Dorsolateral prefrontal cortex (tissue), 122 donors: ENCODE measurements at places on chromosomes 5 and 9. TPM values are rescaled to one million over a fixed set of nuclear protein-coding genes. Genes with fewer than 3 reads are reported as not detected.

DNA sequence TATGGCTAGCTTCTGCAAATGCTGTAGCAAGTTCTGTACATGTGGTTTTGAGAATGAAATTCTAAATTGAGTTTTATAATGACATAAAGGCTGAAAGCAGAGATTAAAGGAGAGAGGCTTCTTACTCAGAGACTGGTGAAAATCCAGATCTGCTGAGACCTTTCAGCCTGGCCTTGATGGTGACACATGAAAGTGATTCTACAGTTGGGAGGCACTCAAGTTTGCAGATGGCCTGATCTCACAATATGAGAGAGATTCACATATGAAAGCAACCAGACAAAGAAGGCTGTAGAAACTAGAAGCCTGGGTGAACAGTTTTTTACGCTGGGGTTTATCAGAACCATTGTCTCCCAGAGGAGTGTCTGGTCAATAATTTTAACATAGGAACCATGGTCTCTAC lies 49.0 kb downstream of the RAB3C start:
- no peak for DNase-seq

The ANKDD1B gene
- total RNA-seq: 0.58 TPM

DNA sequence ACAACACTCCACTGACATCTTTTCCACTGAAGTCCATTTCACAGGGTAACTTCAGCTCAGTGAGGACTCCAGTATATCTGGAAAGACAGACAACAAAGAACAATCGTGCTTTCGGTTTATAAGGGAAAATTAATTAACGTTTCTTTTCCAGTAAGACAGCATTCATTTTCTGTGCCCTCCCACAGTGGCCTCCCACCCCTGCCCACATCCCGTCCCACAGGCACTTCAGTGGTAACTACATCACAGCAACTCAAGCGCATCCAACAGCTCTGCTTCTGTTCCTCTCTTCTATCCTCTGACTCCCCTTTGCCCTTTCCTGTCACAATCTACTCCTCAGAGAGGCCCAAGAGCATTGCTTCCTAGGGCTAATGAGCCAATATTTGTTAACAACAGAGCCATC lies 40.3 kb downstream of the GLDC start:
- DNase-seq: no peak

The SLIT3 gene
- total RNA-seq: 21.7 TPM

- no peak for DNase-seq
These were observed 191.7 kb downstream of the AOPEP start for GRCh38 chr9:94918038-94918753.

DNA sequence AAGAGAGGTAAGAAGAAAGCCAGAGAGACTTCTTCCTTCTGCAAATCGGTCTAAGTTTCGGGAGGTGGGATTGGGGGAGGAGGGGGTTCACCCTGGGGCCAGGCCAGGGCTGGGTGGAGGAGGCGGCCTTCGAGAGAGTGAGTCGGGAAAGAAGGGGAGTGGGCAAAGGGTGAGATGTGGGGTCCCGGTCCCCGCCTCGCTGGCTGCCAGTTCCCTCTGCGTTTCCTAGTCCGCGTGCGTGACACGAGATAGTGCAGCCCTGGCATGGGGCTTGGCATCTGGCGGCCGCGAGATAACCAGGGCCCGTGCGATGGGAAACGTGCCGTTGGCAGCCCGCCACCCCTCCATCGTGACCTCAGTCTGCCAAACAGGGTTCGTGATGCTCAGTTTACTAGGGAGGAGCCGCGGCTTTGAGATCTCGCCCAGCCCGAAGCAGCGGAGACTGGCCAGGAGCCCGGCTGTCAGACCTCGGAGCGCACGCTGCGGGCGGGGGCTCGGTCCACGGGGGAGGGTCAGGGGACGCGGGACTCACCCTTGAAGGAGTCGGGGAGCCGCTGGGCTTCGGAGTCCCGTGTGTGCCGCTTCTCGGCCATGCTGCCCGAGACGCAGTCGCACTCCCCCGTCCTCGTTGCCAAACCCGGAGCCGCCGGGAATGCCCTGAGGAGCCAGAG lies at the start of gene STOM:
STOM (minus strand) TSS at position 656 of the 671 bp plus-strand sequence; CDS start at position 593, 63 bp downstream.
- no peak for DNase-seq

DNA sequence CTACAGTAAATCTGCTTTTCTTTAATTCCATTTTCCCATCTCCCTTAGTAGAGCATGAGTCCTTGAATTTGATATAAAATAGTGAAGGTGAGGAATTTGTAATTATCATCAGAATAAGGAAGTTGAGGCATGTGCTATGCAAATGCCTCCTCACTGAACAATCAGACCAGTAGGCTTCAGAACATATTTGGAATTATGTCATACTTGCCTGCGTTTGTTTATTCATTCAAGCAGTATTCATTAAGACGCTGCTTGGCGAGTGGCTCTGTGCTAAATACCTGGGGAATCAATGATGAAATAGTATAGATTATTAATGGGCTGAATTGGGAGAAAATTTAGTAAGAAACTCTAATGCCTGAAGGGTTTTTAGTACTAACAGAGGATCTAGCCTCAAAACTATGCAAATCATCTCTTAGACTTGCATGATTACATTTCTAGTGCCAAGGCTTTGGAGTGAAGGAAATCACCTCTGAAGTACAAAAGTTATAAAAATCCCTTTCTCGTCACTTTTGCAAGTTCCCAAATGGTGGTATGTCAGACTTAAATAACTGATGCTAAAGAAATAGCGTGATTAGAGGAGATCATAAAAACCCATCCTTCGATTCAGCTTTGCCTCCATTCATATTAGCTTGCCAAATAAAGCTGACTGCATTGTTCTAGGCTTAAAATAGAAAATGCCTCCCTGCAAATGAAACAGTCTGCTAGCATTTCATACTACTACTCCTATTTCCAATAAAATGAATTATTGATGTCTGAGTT lies 141.7 kb downstream of the PCSK5 start:
- DNase-seq: no peak

The TOR1A gene
- total RNA-seq: 31.3 TPM

GRCh38 chr5:17255471-17256021 lies 38.1 kb downstream of the BASP1 start:
- no peak for DNase-seq

The SLC6A19 gene
- total RNA-seq: not detected

GRCh38 chr5:172405226-172406107 lies 48.9 kb downstream of the SH3PXD2B start:
- no peak for DNase-seq

The PRDM9 gene
- not detected for total RNA-seq

DNA sequence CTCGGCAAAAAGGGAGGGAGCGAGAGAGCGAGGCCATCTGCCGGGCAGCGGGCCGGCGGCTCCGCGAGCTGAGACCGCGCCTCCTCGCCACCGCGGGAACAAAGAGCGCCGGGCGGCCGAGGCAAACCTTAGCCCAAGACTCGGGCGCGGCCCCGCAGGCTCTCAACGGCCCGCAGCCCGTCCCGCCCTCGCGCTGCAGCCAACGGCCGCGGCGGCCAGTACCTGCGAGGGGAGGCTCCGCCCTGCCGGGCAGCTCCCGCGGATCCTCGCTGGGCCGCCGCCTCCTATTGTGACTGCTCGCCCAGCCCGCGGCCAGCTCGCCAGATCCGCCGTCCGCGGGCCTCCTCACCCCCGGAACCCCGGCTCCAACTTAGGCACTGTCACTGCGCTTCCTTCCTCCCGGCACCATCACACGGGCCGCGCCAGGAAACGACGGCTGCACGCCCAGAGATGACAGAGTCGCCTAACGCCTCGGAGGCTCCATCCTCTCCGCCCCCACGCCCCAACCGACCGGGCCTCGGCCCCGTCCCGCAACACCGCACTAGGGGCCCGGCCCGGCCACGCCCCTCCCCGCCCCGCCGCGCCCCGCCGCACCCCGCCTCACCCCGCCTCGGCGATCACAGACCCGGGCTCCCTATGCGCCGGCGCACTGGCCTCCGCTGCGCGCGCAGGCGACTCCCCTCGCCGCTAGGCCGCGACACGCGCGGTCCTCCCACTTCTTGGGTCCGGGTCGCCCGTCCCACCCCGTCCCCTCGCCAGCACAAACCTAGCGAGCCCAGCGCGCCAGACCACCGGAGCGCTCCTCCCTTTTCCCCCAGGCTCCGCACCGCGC lies 479 bp upstream of the RNF38 start:
- peak; percentile 79 for DNase-seq

GRCh38 chr5:57007344-57007743 lies 55.4 kb upstream of the MIER3 start:
- no peak for DNase-seq

The GARIN3 gene
- total RNA-seq: not detected

- no peak for DNase-seq
These were observed 85.7 kb upstream of the C9orf72 start for GRCh38 chr9:27659001-27659400.

DNA sequence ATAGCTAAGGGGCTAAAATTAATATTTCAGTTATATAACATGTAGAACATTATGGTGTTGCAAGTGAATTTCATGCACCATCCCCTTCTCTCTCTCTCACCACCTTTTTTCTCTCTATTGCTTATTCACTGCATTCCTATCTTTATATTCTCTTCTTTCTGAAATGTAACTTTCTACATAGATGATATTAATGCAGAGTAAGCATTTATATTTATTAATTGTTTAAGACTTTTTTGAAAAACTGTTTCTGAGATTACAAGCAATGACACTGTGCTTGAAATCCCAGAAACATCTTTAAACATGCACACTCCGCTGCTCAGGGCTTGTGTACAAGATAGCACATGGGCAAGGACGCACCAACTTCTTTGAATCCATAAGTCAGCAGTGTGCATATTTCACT lies 567.7 kb upstream of the SGCD start:
- DNase-seq: no peak

The SMC2 gene
- 13.1 TPM for total RNA-seq

DNA sequence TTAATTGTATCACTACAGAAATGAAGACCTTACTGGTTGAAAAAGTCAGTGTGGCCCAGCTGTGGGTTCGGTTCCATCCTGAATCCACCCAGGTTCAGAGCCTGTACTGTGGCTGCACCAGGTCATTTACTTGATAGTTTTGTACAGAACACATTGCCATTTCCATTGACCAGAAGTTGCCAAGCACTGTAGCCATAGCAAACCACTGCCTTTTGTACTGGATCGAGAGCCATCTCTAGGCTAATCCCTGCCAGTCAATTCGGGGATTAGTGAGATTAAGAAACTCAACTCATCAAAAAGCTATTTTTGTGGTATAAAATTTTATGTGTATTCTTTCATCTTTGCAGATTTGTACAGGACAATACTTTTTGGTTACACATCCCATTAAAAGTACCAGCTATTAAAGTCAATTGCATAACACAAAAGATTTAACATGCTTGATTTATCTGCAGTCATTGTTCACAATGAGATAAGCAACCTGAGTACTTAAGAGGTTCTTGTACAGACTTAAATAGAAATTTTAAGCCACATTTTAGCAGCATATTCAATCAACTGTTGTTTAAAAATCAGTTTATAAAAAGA lies 108.5 kb upstream of the OTULINL start:
- DNase-seq: no peak

DNA sequence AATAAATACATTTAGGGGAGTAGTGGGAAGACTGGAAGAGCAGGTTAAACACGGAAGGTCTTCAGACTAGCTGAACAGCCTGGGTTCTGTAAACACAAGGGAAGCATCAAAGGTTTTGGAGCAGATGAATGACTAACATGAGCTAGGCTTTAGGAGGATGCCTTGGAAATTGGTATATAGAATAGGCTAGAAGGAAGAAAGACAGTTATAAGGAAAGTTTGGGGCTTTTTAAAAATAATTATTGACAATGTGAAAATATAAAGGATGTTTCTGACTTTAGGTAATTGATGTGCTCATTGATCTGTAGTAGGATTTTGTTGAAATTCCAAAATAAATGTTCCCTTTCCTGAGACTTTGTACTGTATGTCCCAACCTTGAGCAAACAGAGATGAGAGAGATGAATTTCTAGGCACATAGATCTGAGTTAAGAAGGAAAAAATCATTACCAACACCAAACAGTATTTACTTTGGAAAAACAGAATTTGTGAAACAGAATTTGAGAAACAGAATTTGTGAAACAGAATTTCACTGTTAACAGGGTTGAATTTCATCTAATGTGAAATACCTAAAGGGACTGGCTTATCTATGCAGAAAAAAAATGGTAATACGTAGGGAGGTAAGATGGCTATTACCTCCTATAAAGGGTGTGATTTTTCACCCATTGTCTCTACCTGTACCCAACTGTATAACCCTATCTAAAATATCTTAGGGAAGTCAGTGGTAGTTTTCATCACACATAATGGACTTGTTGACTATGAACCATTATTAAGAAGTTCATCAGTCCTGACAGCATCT lies 28.8 kb downstream of the SKP2 start:
- DNase-seq: no peak

GRCh38 chr5:113806904-113807303 lies 293.4 kb downstream of the YTHDC2 start:
- DNase-seq: no peak

DNA sequence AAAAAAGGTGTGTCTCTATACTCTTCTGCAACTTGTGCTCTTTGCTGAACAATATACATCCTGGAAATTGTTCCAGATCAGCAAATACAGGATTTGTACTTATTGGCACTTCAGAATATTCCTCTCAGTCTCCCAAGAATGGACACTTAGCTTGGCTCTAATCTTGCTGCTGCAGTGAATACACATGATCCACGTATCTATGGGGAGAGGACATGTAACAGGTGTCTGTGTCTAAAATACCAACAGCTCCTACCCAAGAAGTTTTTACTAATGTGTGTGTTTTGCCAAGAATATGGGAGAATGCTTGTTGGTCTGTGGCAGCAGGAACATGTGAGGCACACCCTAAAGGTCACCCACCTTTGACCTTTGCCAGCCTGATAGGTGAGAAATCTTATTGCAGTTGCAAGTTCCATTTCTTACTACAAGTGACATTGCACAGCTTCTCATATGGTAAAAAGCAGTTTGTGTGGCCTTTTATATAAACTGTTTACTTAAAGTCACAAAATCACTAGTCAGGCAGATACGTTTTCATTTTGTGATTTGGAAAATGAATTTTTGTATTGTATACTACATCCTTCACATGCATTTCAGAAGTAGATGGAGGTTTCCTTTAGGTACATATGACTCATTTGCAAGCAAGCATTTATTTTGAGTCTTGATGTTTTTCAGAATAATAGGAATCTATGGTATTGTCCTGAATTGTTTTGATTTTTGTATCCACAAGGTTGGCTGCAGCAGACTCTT lies 35.8 kb downstream of the PHF2 start:
- no peak for DNase-seq

The RETREG1 gene
- 70.4 TPM for total RNA-seq

DNA sequence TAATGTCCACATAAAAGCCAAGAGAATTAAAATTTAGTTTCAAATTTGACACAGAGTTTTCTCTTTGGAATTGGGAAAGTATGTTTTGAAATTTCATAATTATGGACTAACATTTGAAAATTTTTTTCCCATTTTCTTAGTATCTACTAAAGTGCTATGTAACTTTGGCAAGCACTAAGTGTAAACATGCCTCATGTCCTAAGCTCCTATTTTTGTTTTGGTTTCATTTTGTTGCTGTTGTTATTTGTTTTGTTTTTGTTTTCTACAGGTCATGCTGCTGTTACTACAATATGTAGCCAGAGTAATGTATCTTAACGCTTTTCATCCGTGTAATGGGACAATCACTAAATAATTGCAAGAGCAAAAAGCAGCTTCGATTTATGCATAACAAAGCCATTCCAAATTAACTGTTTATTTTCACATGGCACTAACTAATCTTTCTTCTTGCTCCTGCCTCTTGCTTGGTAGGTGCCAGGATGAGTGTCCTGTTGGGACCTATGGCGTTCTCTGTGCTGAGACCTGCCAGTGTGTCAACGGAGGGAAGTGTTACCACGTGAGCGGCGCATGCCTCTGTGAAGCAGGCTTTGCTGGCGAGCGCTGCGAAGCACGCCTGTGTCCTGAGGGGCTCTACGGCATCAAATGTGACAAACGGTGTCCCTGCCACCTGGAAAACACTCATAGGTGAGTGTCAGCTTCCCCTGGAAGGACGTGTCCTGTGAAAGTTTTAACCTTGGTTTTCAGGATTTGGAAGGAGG lies 107.3 kb upstream of the PRRC1 start:
- DNase-seq: no peak

- DNase-seq: no peak
These were observed 310.3 kb downstream of the TRIM36 start for GRCh38 chr5:114859438-114859735.
